ENCODE measurements at places on chromosomes 12 and 14. TPM values are rescaled to one million over a fixed set of nuclear protein-coding genes. Genes with fewer than 3 reads are reported as not detected.

The TMCC3 gene
- total RNA-seq: 1.4 TPM

The TRIM9 gene
- 9.3 TPM for total RNA-seq

The KCNK13 gene
- total RNA-seq: 0.18 TPM

The MIPOL1 gene
- total RNA-seq: 2.8 TPM

The LMNTD1 gene
- not detected for total RNA-seq

The C3AR1 gene
- total RNA-seq: not detected

The KRT74 gene
- total RNA-seq: not detected

The ADAMTS20 gene
- not detected for total RNA-seq

The VRTN gene
- total RNA-seq: not detected

The TROAP gene
- 78.4 TPM for total RNA-seq

The GDF3 gene
- total RNA-seq: not detected

The GTF2H3 gene
- 33.8 TPM for total RNA-seq

The ENDOU gene
- total RNA-seq: not detected

The NRXN3 gene
- total RNA-seq: 1.3 TPM

The INHBC gene
- not detected for total RNA-seq

The KICS2 gene
- 8.5 TPM for total RNA-seq

The CISTR gene
- total RNA-seq: not detected

The SSTR1 gene
- not detected for total RNA-seq

The RAB35 gene
- total RNA-seq: 85.8 TPM

The TAS2R42 gene
- not detected for total RNA-seq

The CHST11 gene
- total RNA-seq: 17.1 TPM

The RAD9B gene
- 0.30 TPM for total RNA-seq

The CLEC14A gene
- not detected for total RNA-seq

The RNASE3 gene
- total RNA-seq: not detected

The PTPN21 gene
- 11.7 TPM for total RNA-seq

The MAP3K9 gene
- 6.8 TPM for total RNA-seq

The NANOG gene
- total RNA-seq: 0.05 TPM

The MEG3 gene
- total RNA-seq: 49.4 TPM

The IFNG-AS1 gene
- not detected for total RNA-seq

The USP44 gene
- total RNA-seq: 0.09 TPM

The GCN1 gene
- total RNA-seq: 61.2 TPM

The IL23A gene
- total RNA-seq: 0.40 TPM

The PTGER2 gene
- total RNA-seq: 4.2 TPM

The AMIGO2 gene
- 67.3 TPM for total RNA-seq

The CCDC177 gene
- 0.04 TPM for total RNA-seq

The MSI1 gene
- total RNA-seq: 1.5 TPM

The FAM181A gene
- total RNA-seq: not detected

The KLRB1 gene
- not detected for total RNA-seq

The KRT71 gene
- total RNA-seq: not detected

The C12orf56 gene
- total RNA-seq: 0.21 TPM

The SERPINA9 gene
- not detected for total RNA-seq

The CATSPERB gene
- not detected for total RNA-seq

The DBX2 gene
- total RNA-seq: not detected

The FAM90A1 gene
- total RNA-seq: 0.11 TPM

The SLC7A7 gene
- 24.0 TPM for total RNA-seq

The A2ML1 gene
- total RNA-seq: not detected

The TAS2R20 gene
- not detected for total RNA-seq

The ACOT6 gene
- total RNA-seq: not detected

The TUNAR gene
- total RNA-seq: not detected

The AVPR1A gene
- 0.09 TPM for total RNA-seq

The TRIP11 gene
- 10.4 TPM for total RNA-seq

The TMEM253 gene
- 0.94 TPM for total RNA-seq

The PRDM4 gene
- 21.1 TPM for total RNA-seq

The CLEC2D gene
- 0.32 TPM for total RNA-seq

The CLEC2B gene
- 1.3 TPM for total RNA-seq

The BTBD7 gene
- 16.2 TPM for total RNA-seq

The ATL1 gene
- total RNA-seq: 5.9 TPM

The PRIMA1 gene
- total RNA-seq: 0.47 TPM

The CIROP gene
- not detected for total RNA-seq

All from A549 treated with dexamethasone at 1 μM for 4 hours (cell line).